Esophagus squamous epithelium (tissue), 5 donors: ENCODE measurements at places on chromosomes 1 and 21.

- DNase-seq = no peak
Observed at GRCh38 chr1:184479435-184480167, 92.8 kb downstream of the C1orf21 start.

DNA sequence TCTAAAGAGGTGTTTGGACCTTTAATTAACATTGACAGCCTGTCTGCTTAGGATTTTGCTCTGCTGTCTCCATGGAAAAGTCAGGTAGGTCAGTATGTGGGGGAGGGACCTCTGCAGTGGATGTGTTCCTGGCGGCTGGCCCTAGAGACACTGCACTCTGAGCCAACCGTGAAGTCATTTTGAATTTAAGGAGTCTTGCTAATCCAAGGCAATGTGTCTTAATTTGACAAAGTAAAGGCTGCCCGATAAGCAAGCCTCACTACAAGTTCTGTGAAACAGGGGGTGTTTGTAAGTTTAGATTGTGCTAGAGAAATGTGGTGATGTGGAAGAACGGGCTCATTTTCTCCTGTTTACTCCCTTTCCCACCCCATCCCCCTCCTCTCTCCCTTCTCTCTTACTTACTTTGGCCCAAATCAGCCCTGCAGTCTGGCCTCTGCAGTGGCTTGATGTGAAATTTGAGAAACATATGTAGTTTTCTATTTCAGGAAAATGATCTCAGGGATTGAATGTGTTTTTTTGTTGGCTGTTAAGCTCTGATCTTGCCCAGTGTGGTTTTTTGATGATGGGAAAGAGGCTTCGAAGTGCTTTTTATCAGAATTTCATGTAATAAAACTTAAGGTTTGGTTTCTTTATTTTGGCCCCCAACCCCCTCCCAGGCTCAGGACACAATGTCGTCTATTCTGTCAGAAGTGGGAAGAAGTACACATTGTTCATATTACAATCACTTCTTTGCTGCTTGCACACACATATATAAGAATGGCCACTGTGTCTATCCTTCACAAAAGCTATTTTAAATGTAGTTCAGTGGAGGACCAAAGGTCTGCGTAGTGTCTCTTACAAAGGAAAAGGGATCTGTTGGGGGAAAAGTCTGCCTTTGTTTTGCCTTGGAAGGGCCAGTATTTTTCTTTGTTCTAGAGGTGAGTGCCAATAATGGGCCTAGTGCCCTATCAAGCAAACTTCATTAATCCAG is 96.6 kb downstream of the FGGY start:
- DNase-seq = no peak

DNA sequence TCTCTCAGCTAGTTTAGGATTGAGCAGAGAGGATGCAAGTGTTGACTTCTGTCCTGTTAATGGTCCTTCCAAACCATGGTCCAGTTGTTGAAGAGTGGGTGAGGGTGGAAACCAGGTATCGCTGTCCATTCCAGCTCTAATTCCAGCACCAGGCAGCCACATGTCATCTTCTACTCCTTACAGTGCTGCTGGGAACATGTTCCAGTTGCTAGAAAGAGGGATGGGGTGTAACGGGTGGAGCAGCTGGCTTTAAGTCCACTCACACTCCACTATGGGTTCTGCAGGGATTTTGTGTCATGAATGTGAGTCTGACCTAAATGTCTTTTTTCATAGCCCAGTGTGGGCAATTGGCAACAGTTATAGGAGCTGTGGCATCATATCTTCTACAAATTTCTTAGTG is 25.2 kb downstream of the NOS1AP start:
- no peak for DNase-seq

DNA sequence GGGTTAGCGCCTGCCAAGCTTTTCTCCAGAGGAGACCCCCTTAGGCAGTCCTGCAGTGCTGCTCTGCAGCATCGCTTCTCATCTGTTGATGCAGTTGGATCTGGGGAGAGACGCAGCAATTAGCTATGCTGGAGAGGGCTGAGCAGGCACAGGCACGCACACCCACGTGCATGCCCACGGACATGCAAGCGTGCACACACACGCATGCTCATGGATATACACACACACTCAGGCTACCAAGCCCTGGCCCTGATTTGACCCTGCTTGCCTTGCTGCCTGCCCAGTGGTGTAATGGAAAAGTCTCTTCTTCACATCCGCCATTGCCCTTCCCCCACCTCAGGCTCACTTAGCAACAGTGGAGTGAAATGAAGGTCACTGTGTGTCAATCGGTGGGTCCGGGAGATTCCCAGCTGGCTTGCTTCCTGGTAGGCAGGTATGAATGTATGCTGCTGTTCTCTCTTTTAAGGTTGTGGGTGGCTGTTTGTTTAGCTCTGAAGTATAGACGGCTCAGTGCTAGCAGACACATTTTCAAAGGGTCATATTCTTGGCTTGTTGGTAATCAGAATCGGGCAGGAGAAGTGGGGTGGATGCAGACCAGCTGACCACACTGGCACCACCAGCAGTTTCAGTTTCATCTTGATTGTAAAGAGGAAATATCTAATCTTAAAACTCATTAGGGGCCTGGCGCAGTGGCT is 9.5 kb downstream of the ATP1B1 start:
- peak; percentile 10 for DNase-seq

DNA sequence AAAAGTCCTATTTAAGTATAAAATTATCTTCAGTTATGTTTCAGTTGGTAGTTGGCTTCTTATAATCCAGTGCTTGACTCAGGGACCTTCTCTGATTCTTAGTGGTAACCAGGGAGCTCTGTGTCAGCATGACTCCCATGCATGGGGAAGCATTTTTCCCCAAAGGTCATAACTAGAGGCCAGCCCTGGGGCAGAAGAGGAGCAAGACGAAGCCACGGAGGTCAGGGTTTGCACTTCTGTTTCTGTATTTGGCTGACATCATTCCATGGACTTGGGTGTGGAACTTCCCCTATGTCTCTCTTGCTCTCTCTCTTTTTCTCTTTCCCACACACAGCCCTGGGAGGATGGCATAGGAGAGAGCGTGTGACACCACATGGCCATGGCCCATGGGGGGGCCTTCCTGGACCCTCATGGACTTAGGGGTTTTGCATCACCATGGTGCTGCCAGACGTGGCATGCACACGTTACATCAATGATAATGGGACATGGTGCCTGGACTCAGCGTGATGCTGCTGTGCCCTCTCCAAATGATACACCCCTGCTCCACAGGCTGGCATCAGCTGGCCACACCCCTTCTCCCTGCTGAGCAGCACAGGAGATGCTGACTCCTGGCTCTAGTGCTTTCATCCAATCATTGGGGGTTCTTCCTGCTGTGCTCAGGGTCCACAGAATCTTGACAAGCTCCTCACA is 260.5 kb downstream of the KCNJ6 start:
- DNase-seq = no peak

- DNase-seq = no peak
Observed at GRCh38 chr1:25563330-25564215, 20.2 kb downstream of the LDLRAP1 start.

DNA sequence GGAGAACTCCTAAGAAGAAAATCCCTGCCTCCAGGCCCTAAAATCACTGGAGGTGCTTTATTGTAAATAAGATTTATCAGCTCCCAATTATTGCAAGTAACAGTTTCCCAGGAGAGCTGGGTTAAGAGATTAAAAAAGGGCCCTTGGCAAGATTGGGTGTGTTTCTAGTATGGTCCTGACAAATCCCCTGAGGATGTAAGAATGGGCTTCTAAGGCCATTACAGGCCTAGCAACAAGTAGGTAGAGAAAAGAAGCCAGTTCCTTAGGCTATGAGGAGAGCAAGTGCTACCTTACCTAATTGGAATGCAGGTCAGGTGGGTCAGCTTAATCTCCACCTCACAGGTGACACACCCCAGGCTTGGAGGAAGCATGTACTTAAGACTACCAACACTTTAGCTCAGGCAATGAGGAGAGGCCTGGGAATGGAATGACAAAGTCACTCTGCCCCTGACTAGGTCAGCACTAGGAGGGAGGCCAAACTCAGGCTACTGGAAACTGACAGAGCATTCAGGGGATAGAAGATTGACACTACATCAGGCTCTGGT is 6.8 kb upstream of the OTUD7B start:
- DNase-seq = no peak

GRCh38 chr1:18783705-18784481 is 75.6 kb downstream of the TAS1R2 start:
- no peak for DNase-seq

- no peak for DNase-seq
Observed at GRCh38 chr1:72697410-72697809, 415.1 kb upstream of the NEGR1 start.

GRCh38 chr1:112866151-112866550 is 89.8 kb downstream of the SLC16A1 start:
- DNase-seq = no peak

DNA sequence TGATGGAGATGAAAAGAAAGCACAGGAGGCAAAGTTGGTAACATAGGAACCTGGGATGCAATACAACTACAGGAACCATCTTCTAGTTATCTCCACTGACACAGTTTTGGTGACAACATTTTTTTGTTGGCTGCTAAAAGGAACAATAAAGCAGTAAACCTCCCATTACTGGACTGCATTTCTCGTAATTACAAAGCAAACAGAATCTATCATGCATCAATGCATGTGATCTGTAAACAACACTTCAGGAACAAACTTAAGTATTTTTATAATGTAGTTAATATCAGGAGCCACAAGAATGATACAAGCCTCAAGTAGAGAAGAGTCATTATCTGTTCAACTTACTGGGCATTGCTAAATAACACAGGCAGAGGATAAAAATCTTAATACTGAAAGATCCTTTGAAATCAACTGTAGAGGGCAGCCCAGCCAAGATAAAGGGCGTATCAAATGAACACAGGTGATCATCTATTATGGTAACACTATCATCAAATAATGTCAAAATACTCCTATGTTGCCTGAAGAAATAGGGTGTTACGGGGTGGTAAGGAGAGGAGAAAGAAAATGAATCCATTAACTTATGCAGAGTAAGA is 193.3 kb downstream of the EIF4G3 start:
- DNase-seq = no peak

- DNase-seq = no peak
Observed at GRCh38 chr1:71193153-71193552, 112.3 kb upstream of the ZRANB2 start.

DNA sequence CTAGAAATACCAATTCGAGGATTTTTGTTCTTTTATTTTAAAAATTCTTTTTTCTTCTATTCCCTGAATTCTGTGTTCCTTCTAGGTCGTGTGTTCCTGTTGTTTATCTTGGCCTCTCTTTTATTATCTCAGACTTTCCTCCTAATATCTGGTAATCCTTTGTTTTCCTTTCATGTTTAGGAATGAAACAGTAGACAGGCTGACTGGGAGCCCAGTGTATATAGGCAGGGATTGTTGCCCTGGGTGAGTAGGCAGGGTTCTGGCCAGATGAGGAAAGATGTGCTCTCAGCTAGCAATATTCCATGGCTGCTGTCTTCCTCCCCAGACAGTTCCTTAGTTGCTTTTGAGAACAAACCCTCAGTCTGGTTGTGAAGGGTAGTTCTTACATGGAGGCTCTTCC is 161.8 kb upstream of the PDE4B start:
- DNase-seq = no peak

DNA sequence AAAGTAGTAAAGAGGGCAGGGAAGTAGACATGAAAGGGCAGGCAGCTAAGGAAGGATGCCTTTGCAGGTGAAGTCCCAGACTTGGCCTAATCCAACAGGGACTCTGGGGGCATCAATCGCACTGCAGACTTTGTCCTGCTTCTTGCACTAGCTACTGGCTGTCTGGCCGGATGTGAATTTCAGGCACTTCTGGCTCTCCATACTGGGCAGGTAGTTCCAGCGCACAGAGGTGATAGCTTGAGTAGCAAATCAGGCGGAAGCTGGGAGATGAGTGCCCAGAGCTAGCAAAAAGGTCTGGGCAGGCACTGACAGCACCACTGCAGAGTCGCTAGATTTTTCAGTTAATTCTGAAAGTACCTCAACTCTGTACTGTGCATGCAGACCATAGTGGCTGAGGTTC is 997 bp downstream of the RSPH1 start:
- DNase-seq = no peak

- DNase-seq = no peak
Observed at GRCh38 chr1:8878448-8878697, at the start of gene ENO1. ENO1 (minus strand) TSS chr1:8878686; CDS start chr1:8874908, 3,778 bp downstream.

DNA sequence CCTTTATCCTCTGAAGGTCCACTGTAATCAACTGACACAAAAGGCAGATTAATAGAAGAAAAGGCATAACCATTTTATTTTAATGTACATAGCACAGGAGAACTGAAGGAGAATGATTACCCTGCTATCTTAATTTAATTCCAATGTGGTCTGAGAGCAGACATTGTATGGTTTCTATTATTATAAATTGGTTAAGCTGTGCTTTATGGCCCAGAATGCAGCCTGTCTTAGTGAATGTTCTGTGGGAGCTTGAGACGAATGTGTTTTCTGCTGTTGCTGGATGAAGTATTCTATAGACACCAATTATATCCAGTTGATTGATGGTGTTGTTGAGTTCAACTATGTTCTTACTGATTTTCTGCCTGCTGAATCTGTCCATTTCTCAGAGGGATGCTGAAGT is 25.0 kb upstream of the SLC2A1 start:
- no peak for DNase-seq

DNA sequence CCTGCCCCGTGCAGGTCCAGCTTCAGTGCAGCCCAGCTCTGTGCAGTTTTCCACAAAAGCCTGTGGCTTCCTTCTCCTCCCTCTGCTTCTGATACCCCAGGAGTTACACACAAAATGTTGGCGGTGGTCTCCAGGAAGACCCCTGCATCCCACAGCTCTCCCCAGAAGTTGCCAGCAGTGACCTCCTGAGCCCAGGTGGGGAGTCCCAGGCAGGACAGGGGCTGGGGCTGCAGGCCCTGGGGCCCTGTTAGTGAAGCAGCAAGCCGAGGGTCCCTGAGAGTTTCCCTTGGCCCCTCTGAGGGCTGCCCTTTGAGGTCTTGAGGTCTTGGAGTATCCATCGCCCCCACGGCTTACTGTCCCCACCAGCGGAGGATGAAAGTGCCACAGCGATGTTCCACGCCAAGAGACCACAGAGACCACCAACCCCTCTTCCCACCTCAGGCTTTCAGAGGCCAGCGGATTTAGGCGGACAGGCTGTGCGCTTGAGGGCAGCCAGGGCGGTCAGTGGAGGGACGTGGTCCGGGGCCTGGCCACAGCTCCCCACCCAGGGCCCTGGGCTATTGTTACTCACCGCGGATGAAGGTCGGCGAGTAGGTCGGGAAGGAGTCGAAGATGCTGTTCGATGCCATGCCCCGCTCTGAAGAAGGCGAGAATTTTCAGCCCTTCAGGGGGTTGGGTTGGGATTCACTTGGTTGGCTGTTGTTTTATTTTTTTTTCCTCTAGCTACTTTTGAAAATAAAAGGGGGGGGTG is 34.0 kb upstream of the RUNX3 start:
- DNase-seq = no peak

DNA sequence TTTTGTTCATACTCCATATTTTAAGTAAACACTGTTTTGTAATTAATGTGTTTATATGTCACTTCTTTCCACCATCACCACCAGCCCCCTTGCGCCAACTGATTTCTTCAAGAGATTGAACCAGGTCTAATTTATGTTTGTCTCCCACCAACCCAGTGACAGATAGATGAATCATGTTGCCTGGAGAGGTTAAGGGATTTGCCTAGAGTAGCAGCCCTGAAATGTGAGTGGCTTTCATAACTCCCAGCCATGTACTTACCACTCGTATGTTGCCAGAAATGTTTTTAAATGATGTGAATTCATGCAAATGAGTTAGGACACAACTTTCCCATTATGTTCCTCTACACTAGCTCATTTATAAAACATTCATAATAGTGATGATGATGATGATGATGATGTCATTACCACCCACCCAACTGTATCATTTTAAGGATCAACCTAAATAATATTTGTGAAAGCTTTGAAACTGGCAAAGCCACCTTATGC is 86.9 kb downstream of the LRRC8D start:
- DNase-seq = no peak
